ENCODE measurements at places on chromosomes 3 and 15. TPM values are rescaled to one million over a fixed set of nuclear protein-coding genes. Genes with fewer than 3 reads are reported as not detected.

The CPN2 gene
- total RNA-seq = not detected

The TM2D3 gene
- total RNA-seq = 95.5 TPM

The IMPG2 gene
- 1.5 TPM for total RNA-seq

The KBTBD13 gene
- total RNA-seq = not detected

The CFAP100 gene
- 16.6 TPM for total RNA-seq

The COL7A1 gene
- 8.4 TPM for total RNA-seq

The TM6SF1 gene
- total RNA-seq = 15.6 TPM

The GPR176 gene
- 28.3 TPM for total RNA-seq

The GOLGA8T gene
- total RNA-seq = 1.1 TPM

The GPR15 gene
- not detected for total RNA-seq

The PIK3CA gene
- 40.3 TPM for total RNA-seq

The IFT80 gene
- total RNA-seq = 71.4 TPM

The SERPINI2 gene
- 5.7 TPM for total RNA-seq

The APOD gene
- total RNA-seq = 155 TPM

The GPR149 gene
- total RNA-seq = 1.8 TPM

The OXSR1 gene
- total RNA-seq = 33.7 TPM

The MAP2K5 gene
- total RNA-seq = 22.9 TPM

The GABRR3 gene
- 0.20 TPM for total RNA-seq

The CACNA2D3 gene
- 14.1 TPM for total RNA-seq

The FANCD2OS gene
- total RNA-seq = not detected

The FES gene
- total RNA-seq = 13.3 TPM

The TERC gene
- total RNA-seq = 28.8 TPM

The NEO1 gene
- total RNA-seq = 97.5 TPM

The ATP10A gene
- 4.2 TPM for total RNA-seq

The EPHA6 gene
- total RNA-seq = 78.5 TPM

The SCN11A gene
- 1.0 TPM for total RNA-seq

The CASR gene
- 0.11 TPM for total RNA-seq

The MNS1 gene
- 4.5 TPM for total RNA-seq

The SPG21 gene
- total RNA-seq = 49.4 TPM

The EXD1 gene
- not detected for total RNA-seq

The SMCO1 gene
- not detected for total RNA-seq

The P2RY12 gene
- total RNA-seq = 64.9 TPM

The OXTR gene
- 1.6 TPM for total RNA-seq
